ENCODE measurements at places on chromosomes 7 and 10.
A peak's percentile ranks its signal among the peaks of the same experiment; 100 is the strongest.

DNA sequence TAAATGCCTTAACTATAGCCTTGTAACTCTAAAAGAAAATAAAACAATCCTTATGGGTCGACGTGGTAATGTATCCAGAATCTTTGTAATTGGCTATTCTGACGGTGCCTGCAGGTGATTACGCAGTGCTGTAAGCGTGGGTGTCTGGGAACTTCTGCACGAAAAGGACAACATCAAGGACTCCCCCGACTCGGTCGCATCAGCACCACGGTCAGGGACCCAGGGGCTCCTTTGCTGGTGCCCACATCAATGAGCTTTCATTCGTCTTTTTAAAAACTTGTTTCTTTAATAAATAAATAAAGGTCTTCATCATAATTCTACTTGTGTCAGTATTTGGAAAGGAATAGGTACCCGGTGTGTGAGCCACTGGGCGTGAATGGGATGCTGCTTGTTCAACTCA lies 13.2 kb downstream of the MKI67 start:
- no peak for DNase-seq

DNA sequence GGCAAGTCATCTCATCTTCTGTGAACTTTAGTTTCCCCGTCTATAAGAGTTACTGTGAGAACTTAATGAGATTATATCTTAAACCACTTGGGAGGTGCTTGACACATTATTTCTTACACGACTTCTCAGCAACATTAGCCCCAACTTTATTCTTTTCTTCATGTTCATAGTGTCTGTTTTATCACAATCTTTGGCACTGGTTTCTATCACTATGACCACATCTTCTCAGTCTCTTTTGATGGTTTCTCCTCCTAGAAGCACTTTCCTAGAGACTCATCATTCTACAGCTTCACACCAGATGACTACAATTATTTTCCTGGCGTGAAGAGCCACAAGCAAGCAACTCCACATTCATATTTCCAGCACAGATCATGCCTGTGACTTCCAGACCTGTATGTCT lies 26.5 kb upstream of the BET1 start:
- no peak for DNase-seq

DNA sequence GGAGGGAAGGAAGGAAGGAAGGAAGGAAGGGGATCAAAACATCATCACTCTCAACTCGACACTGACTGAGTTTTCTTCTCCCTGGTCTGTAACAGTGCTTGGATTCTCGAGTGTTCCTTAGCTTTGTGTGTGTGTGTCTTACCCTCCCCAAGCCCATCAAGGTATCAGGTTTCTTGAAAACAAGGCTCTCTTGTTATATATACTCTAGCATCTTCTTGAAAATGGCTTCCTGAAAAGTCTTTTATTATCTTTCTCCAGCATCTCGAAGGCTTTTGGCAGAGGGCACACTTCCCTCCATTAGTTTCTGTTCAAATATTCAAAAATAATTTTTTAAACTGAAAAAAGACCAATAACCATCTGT lies 13.4 kb downstream of the SERPINE1 start:
- DNase-seq, result no peak

GRCh38 chr7:135206941-135207391 lies 4.4 kb downstream of the WDR91 start:
- DNase-seq, result no peak

GRCh38 chr7:158291998-158292397 lies 295.6 kb downstream of the PTPRN2 start:
- no peak for DNase-seq

GRCh38 chr7:17474724-17475344 lies 176.4 kb downstream of the AHR start:
- no peak for DNase-seq

GRCh38 chr7:108497082-108497725 lies 28.7 kb downstream of the PNPLA8 start:
- peak; percentile 63 for DNase-seq
